Hematopoietic multipotent progenitor cell treated with erythropoietin and hydrocortisone succinate and interleukin-3 and kit ligand, for 15 days (in vitro differentiated cells): ENCODE measurements at places on chromosomes 4 and X.

DNA sequence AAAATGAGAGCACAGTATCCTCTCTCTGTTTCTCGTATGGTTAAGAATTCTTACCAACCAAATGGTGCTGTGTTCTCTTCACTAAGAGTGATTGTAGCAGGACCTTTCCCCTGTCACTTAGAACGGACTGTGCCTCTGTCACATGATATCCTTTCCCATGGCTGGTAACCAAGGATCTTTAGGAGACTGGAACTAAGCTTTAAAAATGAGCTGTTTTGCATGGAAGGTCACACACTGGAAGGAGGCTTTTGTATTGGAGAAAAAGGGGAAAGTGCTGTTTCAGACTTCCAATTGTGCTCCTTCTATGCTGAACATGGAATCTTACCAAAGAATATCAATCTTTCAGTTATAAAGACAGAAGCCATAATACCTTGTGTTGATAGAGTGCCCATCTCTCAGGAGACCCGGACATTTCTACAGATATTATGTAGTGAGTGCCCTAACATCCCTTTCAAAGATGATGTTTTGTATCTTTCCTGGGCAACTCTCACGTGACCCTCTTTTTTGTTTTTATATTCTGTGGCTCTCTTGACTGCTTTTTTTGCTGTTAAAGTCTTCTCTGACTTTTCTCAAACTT is 148.6 kb downstream of the SLC4A4 start:
- DNase-seq, result no peak

DNA sequence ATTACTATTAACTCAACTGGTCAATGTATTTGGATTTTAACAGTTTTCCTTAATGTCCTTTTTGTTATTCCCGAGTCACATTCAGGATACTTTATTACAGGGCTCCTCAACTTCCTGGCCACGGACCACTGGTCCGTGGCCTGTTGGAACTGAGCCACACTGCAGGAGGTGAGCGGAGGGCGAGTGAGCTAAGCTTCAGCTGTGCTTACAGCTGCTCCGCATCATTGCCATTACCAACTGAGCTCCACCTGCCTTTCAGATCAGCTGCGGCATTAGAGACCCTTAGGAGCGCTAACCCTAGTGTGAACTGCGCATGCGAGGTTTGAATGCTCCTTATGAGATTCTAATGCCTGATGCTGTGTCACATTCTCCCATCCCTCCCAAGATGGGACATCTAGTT is 591.7 kb downstream of the CCSER1 start:
- DNase-seq, result no peak

- DNase-seq, result peak; percentile 68
Observed at GRCh38 chr4:48683784-48684666, 96.1 kb downstream of the FRYL start.

GRCh38 chr4:177441803-177442622 is at the start of gene AGA:
AGA (minus strand) TSS chr4:177442437; CDS start chr4:177442375, 62 bp downstream.
- peak; percentile 92 for DNase-seq

- DNase-seq, result no peak
Observed at GRCh38 chrX:97401586-97402136, 518.0 kb downstream of the RPA4 start.
